ENCODE measurements at places on chromosomes 11 and 22.

- no peak for DNase-seq
Observed at GRCh38 chr22:21589396-21589795, 21.9 kb downstream of the UBE2L3 start.

GRCh38 chr11:72813740-72814285 is 398 bp upstream of the ATG16L2 start:
- no peak for DNase-seq

DNA sequence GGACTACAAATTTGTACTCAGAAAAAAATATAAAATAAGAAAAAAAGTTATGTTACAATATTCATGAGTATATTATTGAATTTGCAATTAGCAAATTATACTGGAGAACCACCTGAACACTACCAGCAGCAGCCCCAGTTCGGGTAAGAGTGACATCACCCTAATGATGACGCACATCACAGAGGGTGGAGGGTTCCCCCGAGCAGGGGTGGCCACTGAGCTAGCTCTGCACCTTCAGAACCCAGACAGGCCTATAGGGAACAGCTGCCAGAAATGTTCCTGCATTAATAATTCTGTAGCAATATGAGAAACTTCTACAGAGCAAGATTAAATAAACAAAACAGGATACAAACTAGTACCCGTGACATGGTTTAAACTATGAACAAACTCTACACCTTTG is 17.5 kb upstream of the ARAP1 start:
- DNase-seq: no peak

DNA sequence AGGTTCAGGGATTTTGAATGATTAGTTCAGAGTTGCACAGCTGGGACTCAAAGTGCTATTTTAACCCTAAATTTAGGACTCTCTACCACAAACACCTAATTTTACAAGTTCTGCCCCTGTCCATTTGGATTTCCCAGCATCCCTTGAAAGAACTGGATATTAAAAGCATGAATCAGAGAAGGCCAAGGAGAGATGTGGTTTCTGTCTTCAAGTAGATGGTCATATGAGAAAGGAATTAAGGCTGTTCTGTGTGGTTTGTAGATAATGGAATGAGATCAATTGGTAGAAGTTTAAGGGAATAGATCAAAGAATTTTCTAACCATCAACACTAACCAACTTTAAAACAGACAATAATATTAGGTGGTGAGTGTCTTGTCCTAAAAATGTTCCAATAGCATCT is 106.4 kb upstream of the TENM4 start:
- DNase-seq: no peak

DNA sequence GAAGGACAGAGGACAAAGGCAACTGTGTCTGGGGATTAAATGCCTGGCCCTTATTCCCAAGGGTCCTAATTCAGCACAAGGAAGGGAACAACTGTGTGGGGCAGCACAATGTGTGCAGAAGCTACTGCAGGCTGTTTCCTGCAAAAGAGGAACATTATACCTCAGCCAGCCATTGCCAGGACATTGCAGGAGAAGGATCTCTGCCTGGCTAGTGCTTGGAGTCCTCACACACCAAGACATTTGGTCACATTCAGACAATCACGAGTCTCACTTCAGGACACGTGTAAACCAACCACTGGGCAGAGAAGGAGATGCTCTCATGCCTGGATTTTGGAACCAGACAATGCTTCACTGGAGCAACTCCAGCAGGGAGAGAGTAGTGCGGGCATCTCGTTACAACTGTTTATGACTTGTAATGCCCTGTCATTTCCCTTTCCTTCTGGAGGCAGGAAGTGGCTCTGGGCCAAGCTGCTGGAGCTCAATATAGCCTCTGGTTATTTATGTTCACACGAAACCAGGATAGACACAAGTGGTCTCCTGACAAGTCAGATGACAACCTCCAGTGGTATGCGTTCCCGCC is 23.9 kb upstream of the ZC3H12C start:
- DNase-seq: no peak

DNA sequence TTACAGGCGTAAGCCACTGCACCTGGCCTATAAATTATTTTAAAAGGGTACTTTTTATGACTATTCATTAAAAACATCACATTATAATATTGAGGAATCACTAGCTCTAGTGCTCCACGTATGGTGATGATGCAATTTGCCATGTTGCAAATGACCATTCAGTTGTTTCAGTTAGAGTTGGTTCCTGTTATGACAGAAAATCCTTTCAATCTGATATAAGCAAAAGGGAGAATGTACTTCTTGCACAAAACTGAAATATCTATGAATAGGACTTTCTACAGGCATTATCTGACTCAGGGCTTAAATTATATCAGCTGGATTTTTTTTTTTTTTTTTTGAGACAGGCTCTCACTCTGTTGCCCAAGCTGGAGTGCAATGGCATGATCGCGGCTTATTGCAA is 45.6 kb upstream of the RRM1 start:
- DNase-seq: no peak

- no peak for DNase-seq
Observed at GRCh38 chr11:86486261-86487030, 111.8 kb downstream of the CCDC81 start.

DNA sequence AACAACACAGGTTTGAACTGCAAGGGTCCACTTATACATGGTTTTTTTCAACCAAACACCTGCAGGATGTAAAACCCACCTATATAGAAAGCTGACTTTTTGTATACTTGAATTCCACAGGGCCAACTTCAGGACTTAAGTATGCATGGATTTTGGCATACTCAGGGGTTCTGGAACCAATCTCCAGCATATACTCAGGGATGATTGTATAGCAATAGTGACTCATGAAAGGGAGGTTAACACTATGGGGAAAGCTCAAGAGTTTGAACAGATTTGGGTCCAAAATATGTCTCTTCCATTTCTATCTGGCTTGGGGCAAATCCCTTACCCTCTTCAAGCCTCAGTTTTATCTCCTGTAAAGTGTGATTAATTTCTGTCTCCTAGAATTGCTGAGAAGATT is 94.9 kb downstream of the MICAL2 start:
- no peak for DNase-seq

- DNase-seq: no peak
Observed at GRCh38 chr11:116976941-116977570, 121.2 kb downstream of the SIK3 start.

GRCh38 chr11:89177691-89178231 is at the start of gene TYR:
Gene TYR (plus strand): TSS chr11:89177875. CDS start chr11:89177954, 79 bp downstream.
- DNase-seq: no peak

DNA sequence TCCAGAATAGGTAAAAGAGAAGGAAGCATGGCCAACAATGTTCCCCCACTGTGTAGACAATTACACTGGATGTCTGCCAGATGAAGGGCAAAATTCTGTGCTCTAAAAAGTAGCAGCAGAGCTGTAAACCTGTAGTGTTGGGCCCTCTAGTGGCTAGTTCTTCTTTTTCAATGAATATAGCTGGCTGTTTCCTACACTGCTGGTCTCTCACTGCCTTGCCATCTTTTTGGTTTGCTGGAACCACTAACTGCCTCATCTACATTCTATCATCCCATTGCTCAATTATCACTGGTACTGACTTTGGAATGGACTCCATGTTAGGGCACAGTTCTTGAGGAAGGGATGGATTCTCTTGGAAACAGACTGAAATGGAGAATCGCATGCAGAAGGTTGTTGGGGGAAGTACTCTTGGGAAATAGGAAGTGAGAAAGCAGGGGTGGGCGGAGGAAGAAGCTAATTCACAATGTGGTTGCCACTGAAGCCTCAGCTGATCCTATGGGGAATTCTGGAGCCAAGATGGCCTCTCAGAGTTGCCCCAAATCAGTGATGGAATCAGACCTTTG is 17.9 kb downstream of the KCNE3 start:
- peak; percentile 12 for DNase-seq

DNA sequence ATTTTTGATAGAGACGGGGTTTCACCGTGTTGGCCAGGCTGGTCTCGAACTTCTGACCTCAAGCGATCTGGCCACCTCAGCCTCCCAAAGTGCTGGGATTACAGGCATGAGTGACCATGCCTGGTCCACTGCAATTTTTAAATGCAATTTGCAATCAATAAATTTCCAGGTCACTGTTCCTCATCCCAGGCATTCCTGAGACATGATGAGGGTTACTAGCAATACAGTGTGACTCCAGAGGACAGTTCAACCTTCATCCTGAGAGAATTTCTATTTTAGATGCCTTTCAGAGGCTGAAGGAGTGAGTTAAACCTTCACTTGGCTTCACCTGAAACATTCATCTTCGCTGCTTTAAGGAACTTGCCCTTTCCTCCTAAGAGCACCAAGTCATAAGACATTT is 9.7 kb upstream of the UBASH3B start:
- DNase-seq: no peak

DNA sequence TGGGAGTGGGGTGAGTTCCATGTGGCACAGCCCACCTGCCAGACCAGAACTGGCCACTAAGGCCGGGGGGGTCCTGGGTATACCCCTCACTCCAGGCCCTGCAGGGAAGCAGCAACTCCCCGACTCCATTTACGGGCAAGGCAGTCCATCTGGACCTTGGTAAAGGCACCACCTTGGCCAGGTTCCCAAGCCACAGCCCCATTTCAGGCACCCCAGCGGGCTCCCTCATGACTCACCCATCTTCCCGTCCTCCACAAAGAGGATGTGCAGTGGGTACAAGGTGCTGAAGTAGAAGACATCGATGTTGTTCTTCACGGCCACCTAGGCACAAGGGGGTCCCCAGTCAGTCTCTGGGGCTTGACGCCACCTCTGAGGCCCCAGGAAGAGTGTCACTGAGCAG is 15.7 kb upstream of the RASL10A start:
- DNase-seq: no peak

GRCh38 chr11:102926517-102926916 is 29.0 kb downstream of the MMP13 start:
- DNase-seq: no peak

DNA sequence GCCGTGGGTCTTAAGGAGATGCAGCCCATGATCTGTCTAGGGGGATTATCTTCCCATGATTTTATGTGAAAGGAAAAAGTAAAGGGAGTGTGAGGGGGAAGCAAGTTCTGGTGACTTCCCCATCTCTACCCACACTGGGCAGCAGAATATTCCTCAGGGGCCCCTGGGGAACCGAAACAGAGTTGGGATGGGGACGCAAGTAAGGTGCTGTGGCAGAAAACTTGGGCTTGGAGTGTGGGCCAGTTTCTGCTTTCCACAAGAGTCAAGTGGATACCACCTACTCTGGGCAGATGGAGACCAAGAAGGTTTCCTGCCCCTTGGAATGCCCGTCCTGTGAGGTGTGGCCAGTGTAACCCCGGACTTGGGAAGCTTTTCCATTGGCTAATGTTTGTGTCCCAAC is 64.4 kb downstream of the SGSM3 start:
- DNase-seq: no peak

DNA sequence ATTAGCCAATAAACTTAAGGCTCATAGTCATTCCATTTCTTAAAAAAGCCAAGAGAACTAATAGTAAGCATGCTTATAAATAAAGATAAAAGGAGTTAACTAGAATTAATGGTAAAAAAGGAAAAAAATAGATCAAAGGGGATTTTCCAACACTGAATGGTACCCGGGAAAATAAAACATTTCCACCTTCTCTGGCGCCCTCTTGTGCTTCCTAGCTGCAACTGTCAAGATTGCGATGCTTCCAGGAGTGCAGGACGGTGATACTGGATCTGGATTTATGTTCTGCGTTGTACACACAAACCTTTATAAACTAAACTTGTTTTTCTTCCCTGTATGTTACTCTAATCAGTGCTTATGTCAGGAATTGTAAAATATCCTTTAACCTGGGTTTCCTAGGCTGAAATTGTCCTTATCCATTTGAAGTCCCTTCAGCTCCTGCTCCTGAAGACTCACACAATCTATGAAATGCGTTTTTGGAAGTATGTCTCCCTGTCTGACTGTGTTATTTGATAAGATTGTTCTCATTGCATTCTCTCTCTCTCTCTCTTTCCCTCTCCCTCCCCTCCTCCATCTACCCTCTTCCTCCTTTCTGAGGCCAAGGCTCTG is 9.6 kb upstream of the HTATIP2 start:
- DNase-seq: no peak

DNA sequence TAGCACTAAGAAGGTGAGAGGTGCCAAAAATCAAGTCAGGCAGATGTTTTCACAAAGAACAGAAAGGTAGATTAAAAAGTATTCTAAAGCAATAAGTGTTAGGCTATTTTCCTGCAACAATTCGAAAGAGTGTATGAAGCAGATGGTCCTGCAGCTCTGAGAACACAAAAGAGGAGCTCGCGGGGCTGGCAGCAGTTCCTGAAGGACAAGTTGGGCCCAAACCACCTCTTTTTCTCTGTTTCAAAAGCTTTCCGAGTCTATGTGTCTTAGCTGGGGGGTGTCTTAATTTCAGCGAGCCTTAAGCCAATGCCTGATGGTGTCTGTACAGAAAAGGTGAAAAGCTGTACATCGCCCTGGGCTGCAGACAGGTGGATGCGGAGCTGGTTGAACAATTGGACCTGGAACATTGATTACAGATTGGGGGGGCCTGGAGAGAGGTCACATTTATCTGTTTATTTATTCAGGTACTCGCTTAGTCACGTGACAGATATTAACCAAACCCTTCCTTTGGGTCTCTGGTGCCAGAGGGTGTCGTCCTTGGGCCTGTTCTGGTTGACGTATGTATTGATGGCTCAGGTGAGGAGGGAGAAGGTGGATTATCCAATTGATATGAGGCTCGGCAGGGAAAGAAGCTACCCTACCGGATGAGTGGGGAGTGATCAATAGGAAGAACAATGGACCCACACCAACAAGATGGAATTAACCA is 24.7 kb downstream of the GRIK4 start:
- DNase-seq: no peak

- DNase-seq: no peak
Observed at GRCh38 chr11:119583585-119583984, 145.4 kb downstream of the NECTIN1 start.

DNA sequence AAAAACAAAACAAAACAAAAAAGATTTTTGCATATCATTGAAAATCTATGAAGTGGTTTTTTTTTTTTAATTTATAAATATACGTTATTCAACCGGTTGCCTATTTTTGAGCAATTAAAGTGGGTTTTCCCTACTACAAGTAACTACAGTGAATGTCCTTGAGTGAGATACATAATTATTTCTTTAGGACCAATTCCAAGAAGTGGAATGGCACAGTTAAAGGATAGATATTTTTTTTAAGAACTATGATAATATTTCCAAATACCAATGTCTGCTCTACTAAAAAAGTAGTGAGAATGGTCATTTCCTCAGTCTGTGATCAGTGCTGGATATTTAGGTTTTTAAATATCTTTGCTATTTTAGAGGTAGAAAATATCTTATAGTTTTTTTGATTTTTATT is 118.8 kb downstream of the TEAD1 start:
- no peak for DNase-seq

DNA sequence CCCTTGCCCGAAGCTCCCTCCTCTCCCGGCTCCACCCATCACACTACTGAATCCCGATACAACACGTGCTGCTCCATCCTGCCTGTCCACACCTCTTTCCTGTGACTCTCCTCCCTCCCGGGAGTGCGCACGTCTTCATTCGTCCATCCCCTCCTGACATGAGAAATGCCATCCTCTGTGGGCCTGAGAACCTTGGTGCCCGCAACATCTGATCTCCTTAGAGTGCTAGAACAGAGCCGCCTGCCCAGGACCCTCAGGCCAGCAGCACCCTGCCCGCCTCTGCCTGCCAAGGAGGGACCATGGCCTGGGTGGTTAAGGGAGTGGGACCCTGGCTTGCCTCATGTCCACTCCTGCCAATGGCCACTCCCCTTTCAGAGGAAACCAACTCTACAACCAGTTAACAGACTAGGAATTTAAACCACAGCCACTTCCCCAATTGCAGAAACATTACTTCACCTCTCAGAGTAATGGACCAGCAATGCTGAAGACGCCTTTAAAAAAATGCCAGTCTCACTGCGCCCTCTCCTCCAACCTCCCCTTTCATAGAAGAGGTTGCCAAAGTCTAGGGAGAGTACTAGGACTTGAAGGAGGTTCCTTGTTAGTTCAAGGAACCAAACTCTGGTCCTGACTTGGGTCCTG is 466.3 kb downstream of the OPCML start:
- no peak for DNase-seq

Measured in activated T-helper 1 cell treated with anti-CD3 and anti-CD28 coated beads, Interleukin-12 subunit alpha, Interleukin-12 subunit beta, Interleukin-2, Interleukin-4 antibody, amounts not matched to agents 30 ng/mL and 10 ng/mL and 1 ng/mL, durations not matched to agents 14 hours and 24 hours and 36 hours (primary cell).